GM23248 (cell line): ENCODE measurements at places on chromosomes 12 and 14.

DNA sequence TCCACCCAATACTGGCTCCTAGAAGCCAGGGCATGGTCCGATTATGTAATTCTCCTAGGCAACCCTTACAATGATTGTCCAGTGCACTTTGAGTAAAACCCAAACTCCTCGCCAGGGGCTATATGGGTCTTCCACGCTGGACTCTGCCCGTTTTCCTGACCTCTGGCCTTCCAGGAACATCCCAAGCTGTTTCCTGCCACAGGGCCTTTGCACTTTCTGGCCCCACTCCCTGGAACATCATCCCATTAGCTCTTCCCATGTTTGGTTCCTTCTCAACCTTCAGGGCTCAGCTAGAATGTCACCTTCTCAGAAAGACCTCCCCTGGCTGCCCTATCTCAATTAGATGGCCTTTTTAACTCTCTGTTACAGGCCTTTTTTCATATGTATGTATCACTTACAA lies 85.4 kb downstream of the IRF2BPL start:
- no peak for DNase-seq

DNA sequence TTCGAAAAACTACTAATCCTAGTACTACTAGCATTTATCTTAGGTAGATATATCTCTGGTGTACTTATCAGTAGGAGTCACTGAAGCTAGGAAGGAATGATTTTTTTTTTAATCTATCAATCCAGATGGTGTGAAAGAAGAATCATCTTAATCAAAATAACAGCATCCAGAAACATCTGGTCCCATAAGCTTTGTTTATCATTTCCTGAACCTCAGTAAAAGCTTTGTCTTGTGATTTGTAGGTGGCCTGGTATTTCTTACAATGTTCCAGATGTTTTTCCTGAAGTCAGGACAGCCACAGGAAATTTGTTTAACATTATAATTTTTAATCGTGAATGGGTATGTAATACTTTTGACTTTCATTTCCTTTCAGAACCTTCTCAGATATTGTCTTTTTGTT lies 28.0 kb upstream of the LUM start:
- no peak for DNase-seq

DNA sequence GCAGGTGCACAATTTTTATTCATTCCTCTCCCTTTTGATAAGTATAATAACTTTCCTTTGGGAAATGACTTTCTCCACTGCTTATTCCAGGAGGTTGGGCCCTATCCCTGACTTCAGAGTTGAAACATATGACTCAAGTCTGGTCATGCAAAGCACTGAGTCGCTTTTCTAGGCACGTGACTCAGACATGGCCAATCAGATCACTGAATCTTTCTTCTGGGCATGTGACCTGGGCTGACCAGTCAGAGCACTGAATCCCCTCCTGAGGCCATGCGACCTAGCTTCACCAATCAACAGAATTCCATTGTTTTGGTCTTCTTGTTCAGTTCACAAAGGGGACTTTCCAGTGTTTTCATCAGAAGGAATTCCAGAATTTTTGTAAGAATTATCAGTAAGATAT lies 377.1 kb upstream of the KITLG start:
- DNase-seq: peak; percentile 50

GRCh38 chr14:41606282-41606531 lies 469 bp upstream of the LRFN5 start:
- DNase-seq: no peak

DNA sequence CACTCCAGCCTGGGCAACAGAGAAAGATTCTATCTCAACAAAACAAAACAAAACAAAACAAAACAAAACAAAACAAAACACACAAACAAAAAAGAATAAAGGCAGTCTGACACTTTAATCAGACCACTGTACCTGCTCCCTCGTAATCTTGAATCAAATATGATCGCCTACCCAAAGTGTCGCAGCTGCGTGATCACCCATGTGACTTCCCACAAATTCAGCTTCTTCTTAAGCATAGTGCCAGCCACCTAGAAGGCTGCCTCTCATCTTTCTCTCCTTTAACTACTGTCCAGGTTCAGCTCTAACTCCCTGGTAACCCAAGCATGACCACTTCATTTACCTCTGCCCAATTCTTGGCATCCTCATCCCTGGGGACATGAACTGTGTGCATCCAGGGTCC lies 37.4 kb downstream of the FMNL3 start:
- DNase-seq: no peak

GRCh38 chr14:71952381-71953363 lies 20.4 kb downstream of the RGS6 start:
- DNase-seq: peak; percentile 23
